ENCODE measurements at places on chromosomes 6 and 20. TPM values are rescaled to one million over a fixed set of nuclear protein-coding genes. Genes with fewer than 3 reads are reported as not detected.

- peak; percentile 4 for DNase-seq
Observed at GRCh38 chr20:46243707-46244628, 64.3 kb downstream of the CDH22 start.

- DNase-seq = peak; percentile 31
Observed at GRCh38 chr6:5115168-5115567, 30.0 kb downstream of the PPP1R3G start.

DNA sequence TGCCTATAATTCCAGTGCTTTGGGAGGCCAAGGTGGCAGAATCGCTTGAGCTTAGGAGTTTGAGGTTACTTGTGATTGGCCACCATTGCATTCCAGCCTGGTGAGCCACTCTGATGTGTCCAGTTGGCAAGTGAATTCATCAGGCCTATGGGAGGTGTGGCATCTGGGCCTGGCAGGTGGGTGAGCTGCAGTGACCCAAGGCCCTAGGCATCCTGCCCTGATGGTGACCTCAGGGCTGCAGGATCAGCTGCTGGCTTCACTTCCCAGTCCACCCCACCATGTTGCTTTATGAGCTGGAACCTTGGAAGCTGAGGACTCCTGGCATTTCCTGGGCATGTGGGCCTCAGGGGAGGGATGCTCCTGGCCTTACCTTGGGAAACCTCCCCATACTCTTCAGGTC is 20.5 kb downstream of the RSPH9 start:
- peak; percentile 29 for DNase-seq

- no peak for DNase-seq
Observed at GRCh38 chr20:51715163-51715855, 52.9 kb downstream of the ATP9A start.

GRCh38 chr6:96787846-96788580 is 49.3 kb downstream of the GPR63 start:
- DNase-seq = no peak

DNA sequence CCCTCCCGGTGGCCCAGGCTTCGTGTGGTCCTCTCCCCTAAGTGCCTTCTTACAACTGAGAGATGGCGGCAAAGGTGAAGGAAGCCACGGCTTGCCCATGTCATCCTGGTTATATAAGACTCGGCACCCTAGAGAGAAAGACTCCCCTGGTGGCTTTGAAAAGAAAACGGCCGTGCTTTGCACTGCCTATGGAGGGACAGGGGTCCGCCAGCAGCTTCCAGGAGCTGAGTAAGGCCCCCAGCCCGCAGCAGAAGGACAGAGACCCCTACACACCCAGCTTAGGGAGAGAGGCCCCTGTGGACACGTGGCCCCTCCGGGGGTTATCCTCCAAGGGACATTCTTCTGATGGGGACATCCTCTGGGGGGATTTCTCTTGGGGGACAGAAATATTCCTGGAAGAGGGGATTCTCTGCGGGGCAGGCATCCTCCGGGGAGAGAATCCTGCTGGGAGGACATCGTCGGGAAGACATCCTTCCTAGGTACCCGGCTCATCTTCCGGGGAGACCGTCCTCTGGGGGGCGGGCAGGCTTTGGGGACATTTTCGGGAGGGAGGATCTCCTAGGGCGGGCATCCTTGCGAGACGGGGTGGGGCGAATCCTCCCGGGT is 511 bp upstream of the OGFR start:
- DNase-seq = no peak

DNA sequence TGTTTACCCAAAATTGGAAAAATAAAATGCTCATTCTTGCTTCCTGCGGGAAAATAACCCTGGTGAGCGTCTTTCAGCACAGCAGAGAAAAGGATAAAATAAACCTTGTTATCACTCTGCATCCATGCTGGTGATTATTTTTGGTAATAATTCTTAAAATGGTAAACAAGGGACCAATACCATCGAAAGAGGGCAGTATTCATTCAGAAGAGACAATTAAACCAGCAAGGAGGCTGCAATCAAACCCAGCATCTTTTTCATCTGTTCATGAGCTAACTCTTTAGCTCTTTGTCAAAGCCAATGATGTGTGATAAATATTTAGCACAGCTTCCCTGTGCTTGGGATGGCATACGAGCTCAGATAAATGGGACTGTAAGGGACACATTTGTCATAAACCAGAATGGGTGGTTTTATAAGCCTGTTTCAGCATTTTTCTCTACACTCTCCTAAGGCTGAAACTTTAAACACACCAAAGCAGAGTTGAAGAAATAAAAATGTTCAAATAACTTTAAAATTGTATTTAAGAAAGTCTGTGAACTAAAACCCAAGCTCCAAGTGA is 34.4 kb downstream of the CDH26 start:
- peak; percentile 18 for DNase-seq

DNA sequence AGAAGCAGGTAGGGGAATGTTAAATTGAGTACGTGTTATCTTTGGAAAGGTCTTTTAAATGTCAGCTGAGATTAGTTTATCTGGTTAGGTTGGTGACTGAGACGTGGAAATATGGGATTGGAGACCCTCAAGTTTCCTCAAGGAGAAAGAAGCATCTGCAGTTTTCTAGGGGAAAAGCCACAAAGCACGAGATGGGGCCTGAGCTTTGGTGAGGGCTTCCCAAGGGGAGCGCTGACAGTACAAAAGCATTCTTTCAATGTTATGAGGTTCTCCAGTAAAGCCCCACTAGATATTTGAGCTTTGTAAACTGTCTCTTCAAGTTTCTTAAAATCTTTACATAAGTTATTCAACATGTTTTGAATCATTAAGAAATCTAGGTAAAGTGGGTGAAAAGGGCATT is 19.6 kb upstream of the HS3ST5 start:
- no peak for DNase-seq

DNA sequence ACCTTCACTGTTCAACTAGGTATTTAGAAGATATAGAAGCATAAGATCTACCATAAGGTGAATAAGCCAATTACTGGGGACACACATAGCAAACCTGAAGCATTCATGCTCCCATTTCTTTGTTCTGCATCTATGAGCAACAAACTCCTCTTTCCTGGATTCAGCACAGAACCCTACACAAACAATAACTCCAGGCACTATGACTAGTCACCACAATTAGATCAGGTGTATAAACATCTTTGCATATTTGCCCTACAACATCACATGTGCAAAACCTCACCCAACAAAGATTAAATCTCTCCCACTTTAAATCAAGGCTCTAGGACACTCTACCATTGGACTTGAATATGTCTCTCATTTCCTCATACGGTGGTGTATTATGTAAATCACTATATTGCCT is 652.3 kb downstream of the EPHA7 start:
- DNase-seq = no peak

GRCh38 chr6:3797231-3798054 is 45.9 kb upstream of the PXDC1 start:
- peak; percentile 79 for DNase-seq

GRCh38 chr6:46655803-46656202 is 3.0 kb downstream of the SLC25A27 start:
- no peak for DNase-seq

DNA sequence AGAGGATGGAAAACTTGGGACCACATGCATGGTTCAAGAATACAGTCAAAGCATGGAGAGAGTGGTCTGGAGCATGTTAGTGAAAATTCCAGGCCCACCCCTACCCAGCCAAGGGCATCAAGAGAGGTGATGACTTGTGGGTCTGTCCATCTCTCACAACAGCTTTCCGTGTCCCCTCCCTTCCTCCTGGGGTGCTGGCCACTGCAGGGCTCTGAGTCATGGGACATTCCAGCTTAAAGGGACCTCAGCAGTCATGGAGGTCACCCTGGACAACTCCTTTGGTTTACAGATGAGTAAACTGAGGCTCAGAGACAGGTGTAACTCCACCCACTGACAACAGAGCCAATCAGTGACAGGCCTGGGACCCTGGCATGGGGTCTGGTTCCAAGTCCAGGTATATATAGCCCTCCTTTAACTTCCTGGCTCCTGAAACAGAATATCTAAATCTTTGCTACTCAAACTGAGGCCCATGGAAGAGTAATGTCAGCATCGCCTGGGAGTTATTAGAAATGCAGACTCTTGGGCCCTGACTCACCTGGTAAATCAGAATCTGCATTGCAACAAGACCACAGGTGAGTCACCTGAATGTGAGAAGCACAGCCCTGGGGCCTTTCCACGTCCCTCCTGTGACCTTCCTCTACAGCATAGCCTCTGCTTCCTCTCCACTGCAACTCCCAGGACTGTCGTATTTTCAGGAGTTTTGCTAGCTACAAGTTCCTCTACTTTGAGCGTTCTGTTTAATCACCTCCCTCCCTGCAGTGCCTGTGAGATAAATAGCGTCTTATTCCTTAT is 170.2 kb downstream of the ZDHHC14 start:
- no peak for DNase-seq

DNA sequence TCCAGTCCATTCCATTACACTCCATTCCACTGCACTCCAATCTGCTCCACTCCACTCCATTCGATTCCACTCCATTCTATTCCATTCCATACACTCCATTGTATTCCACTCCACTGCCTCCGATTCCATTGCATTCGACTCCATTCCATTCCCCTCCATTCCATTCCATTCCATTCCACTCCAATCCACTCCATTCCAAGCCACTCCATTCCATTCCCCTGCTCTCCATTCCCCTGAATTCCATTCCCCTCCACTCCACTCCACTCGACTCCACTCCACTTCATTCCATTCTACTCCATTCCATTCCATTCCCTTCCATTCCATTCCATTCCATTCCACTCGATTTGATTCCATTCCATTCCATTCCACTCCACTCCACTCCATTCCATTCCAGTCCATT is 25.7 kb upstream of the DEFB125 start:
- no peak for DNase-seq

- peak; percentile 30 for DNase-seq
Observed at GRCh38 chr6:32047855-32048766, 9.9 kb downstream of the CYP21A2 start.

- DNase-seq = peak; percentile 53
Observed at GRCh38 chr6:19415605-19416326, 421.4 kb upstream of the ID4 start.

DNA sequence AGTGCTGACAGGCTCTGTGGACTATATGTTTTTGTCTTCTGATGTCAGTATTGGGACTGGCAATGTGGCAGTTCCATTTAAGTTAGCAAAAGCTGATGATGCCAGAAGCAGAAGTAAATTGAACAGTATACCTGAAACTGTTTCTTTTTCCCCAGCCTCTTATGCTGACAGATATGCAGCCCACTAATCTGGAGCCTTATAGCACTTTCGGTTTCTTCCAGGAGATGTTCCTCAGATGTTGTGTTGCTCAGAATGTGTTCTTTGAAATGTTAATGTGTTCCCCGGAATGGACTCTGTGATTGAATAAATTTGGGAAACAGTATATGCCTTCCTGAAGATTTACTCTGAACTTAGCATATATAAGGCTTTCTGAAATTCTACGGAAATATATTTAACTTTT is 80.7 kb upstream of the MRAP2 start:
- no peak for DNase-seq

DNA sequence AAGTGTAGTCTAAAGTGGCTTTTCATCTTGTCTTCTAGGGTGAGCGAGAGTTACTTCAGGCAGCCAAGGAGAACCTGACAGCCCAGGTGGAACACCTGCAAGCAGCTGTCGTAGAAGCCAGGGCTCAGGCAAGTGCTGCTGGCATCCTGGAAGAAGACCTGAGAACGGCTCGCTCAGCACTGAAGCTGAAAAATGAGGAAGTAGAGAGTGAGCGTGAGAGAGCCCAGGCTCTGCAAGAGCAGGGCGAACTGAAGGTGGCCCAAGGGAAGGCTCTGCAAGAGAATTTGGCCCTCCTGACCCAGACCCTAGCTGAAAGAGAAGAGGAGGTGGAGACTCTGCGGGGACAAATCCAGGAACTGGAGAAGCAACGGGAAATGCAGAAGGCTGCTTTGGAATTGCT is 27.1 kb downstream of the C20orf173 start:
- DNase-seq = no peak

GRCh38 chr6:12801141-12801540 is 84.6 kb downstream of the PHACTR1 start:
- no peak for DNase-seq

DNA sequence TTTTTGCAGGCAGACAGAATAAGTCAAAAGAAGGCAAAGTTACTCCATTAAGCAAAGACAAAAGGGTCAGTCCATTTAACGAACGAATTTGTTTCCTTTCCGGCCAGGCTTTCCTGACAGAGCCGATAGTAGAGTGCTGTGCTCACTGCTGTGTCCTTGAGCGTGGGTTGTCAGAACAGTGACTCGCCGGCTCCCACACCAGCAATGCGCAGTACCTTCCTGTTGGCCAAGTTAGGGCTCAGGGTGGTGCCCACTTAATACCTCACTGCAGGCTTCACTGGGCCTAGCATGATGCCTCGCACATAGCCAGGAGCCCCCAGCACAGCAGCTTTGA is 294.7 kb downstream of the FOXC1 start:
- DNase-seq = no peak

- DNase-seq = no peak
Observed at GRCh38 chr6:154872542-154873114, 122.5 kb upstream of the TIAM2 start.

DNA sequence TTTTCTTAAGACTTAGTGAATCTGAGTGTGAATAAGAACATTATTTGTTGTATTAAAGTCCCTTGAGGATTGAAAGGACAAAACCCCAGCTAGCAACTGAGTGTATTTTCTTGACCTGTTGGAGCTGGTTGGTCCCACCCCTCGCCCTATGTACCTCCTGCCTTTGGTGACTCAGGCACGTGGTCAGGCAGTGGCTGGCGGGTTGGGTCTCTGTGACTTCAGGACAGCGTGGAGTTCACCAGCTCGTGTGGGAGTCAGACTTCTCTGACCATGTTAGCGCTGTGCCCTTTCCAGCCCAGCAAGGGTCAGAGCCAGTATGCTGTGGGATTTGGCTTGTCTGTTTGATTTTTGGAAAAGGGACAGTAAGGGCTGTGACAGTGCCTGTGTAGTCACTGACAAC is 93.7 kb downstream of the SSR1 start:
- DNase-seq = peak; percentile 52

DNA sequence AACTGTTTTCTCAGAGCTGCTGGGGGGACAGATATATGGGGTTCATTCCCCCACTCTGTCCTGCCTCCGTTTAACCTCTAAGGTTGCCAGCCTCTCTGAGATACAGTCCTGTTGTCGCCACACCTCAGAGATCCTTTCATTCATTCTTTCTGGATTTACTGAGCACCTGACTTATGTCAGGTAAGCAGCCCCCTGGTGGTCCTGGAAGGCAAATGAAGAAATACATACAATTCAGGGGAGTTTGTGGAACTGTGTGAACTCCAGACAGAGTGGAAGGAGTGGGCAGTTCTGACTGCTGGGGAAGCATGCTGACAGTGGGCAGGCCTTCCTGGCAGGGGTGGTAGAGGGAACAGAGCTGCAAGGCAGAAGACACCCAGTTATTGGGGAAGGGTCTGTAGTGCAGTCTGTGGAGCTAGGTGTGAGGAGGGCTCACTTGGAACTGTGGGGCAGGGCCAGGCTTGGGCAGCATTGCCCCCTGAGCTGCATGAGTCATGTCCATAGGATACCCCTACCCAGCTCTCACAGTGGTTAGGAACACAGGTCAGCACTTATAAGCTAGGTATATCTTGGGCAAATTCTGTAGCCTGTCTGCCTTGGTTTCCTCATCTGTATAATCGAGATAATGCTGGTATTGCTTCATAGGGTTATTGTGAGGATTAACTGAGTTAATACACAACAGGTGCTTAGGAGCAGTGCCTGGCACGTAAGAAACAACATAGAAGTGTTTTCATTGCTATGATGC is 12.8 kb upstream of the SGK2 start:
- DNase-seq = no peak

- DNase-seq = no peak
Observed at GRCh38 chr6:24432611-24433010, 29.9 kb downstream of the MRS2 start.

Gene ASXL1
- total RNA-seq = 29.9 TPM

Gene DNMT3B
- 1.3 TPM for total RNA-seq

Gene VGLL2
- not detected for total RNA-seq

Gene CALHM6
- total RNA-seq = 0.83 TPM

Gene TAGAP
- not detected for total RNA-seq

Gene PERP
- 7.7 TPM for total RNA-seq

Gene CD40
- 0.28 TPM for total RNA-seq

Gene ULBP1
- total RNA-seq = 0.56 TPM
